ENCODE measurements at places on chromosomes 3 and 15.

DNA sequence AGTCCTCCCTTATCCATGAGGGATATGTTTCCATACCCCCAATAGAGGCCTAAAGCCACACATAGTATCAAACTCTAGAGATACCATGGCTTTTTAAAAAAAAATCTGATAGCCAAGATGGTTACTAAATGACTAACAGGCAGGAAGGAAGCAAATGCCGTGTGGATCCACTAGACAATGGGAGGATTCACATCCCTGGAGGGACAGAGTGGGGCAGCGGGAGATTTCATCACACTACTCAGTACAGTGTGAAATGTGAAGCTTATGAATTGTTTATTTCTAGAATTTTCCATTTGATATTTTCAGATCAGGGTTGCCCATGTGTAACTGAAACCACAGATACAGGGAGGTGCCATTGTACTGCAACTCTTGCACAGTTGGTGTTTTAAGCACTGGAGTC, 826.6 kb downstream of the SQOR start:
- DNase-seq: no peak

DNA sequence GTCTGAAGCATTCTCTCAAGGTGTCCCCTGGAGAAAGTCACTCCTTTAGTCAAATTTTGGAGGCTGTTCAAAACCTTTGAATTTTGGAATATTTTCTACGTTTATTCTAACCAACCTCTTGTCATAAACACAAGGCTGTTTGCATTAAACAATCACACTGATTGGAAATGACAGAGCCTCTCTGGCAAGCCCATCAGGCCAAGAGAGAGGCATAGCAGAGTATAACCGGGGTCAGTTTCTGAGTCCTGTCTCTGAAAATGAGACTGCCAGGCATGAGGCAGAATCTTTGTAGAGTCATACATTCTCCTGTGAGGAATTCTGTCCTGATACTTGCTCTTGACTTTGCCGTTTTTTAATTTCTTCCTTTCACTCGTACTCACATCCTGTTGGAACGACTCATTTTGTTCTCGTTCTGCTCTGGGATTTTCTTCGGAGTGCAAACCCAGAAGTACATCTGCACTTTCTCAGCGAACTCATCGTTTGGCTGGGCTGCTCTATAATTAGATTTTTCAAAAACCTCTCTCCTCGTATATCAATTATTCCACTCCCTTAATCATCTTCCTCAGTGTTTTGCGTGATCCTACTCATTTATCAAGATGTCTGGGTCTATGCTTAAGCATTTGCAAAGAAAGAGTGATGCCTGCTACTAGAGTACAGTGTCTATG, 114.2 kb downstream of the AGBL1 start:
- no peak for DNase-seq

DNA sequence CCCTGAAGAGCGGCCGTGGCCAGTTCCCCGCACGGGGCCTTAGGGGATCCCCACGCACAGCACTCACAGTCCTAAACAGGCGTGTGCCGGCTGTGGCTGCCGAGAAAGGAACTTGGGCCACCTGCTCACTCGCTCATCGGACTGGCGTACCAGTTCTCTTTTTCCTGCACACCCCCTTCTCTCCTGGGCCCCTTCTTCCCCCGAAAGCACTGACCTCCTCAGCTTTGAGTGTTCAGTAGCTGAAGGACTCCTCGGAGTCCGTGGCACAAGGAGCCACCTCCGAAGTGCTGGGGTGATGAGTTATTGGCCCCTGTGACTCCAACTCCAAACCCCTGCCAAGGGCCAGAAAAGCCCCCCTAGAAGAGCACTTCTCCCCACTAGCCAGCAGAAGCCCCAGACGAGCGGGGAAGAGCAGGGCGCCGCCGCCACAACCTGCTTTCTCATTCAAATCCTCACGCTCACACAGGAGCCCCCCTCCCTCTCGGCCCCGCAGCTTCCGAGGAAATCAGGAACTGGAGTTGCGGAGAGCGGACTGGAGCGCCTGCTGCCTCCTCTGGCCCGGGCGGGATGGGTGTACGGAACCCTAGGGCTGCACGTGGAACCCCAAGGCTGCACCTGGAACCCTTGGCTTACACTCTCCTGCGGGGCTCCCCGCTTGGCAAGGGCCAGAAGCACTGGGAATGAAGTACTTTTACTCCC, at the start of gene PLCH1:
TSS of gene PLCH1 (minus strand) at position 446 of the 699 bp plus-strand sequence. CDS start 40,847 bp downstream, outside the sequence.
- DNase-seq: peak; percentile 84

GRCh38 chr3:30502742-30503073, 103.7 kb upstream of the TGFBR2 start:
- no peak for DNase-seq

DNA sequence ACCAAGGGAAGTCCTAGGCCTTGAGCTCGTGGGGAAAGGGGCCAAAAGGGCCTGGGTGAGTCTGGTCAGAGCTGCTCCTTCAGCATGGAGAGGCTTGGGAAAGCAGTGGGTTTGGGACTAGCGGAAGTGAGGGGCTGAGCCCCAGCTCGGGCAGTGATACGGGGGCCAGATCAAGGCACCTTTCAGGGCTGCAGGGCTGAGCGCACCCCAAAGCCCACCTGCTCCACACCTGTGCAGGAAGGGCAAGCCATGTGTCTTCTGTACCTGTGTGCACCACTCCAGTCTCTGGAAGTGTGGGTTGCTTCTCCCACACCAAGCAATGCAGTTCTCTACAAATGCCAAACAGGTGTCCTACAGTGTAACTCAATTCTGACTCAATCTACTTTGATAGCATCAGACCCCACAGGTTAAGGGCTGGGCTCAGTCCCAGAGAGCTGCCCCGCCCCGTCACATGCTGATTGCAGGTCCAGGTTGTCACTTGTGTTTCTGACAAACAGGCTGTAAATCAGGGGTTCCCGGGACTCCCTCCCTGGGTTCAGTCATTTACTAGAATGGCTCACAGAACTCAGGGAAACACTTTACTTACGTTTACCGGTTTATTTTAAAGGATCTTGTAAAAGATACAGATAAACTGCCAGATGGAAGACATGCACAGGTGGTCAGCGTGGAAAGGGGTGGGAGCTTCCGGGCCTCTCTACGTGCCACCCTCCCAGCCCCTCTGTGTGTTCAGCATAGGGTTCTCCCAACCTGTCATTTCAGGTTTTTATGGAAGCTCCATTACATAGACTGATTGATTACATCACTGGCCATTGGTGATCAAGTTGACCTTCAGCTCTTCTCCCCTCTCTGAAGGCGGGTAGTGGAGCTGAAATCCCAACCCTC, 28.8 kb upstream of the KLF13 start:
- peak; percentile 56 for DNase-seq

DNA sequence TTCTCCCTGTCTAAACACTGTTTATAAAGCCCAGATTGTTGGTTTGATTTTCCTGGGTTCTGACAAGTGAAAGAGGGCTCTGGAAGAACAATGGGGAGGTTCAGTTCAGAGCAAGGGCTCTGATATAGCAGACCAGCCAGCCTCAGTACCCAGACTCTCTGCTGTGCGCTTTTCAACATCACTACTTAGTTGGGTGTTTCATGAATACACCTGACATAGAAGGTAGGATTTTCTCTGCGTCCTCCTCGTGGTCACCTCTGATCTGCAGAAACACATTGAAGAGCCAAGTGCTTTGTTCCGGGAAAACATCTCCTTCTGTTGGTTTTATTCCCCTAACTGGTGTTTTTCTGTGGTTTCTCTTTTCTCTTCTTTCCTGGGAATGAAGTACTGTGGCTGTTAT, 99.5 kb downstream of the EPHB1 start:
- DNase-seq: no peak

DNA sequence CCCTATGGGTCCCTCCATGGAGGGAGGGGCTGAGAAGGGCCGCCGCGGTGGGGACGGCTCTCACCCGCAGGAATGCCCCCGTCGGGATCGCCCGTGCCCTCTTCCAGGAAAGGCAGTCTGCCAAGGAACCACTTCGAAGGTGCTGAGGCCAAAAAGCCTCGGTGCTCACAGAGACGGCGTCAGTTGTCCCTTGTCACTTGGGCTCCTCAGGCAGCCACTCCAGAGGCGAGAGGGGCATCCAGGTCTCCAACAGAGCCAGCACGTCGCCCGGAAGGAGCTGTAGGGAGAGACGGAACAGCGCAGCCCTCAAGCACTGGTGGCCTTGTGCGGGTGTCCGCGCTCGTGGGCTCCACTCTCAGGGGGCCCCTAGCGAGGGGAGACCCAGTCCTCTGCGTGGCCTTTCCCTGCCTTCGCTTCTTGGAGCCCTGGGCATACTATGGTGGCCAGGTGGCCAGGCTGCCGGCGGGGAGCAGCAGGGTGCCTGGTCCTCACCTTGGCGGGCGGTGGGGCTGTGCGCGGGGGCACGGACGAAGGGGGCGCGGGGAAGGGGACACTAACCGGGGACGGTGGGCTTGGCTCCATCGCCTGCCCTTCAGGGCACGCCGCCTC, 994 bp downstream of the MESP1 start:
- no peak for DNase-seq

DNA sequence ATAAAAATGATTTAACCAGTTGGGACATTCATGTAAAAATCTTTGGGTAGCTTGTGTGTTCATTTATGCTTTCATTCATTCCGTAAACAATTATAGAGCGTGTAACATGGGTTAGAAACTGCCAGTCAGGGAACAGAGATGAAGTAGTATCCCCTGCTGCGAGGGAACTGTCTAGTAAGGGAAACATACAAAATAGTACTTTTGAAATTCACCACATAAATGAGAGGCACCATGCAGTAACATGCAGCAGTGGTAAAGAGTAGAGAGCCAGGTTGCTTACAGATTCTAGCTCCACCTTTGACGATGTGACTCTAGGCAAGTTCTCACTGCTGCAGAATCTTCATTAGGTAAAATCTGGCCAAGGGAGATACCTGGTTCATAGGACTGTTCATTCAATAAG, 938 bp downstream of the DZIP3 start:
- DNase-seq: no peak

DNA sequence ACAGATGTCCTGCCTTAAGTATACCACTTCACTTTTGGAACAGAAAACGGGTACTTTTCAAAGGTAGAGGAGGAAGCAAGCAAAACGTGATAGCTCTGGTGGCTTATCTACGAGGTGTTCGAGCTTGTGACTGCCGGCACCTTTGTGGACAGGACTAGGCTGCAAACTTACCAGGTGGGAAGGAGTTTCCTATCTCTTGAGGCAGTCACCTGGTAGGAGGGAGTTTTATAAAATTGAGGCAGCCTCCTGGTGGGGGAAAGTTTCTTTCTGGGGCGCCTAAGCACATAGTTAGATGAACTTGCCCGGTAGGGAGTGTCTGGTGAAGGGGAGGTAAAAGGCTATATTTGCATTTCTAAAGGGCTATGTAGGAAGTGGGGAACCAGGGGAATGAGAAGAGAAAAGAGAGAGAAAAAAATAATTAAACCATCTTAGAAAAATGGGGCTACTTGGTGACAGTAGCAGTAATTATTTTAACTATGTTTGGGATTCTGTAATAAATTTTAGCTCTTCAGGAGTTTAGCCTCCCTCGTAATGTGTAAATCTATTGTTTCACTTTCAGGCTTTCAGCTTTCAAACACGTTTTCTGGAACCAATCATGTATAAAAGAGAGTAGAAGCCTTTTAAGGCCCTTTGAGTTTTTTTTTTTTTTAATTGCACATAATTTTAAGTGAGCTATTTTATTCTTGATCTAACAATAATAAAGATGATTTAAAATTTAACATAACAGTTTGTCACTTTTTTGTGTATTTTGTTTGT, 131.0 kb downstream of the IL5RA start:
- no peak for DNase-seq

DNA sequence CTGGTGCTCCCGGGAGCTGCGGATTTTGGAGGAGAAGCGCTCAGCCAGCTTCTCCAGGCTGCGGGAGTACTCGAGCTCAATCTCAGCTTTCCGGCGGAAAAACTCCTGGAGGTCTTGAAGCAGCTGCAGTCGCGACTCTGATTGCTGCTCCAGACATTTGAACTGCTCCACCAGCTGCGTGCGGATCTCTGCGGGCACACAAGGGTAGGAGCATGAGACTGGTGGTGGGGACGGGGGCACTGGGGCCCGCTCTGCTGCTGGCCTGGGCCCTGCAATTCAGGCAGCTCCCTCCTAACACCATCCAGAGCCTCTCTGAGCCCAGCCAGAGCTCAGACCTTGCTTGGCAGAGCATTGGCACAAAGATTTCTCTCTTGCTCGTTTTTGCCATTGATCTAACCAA, 124.7 kb downstream of the SRGAP3 start:
- DNase-seq: no peak

DNA sequence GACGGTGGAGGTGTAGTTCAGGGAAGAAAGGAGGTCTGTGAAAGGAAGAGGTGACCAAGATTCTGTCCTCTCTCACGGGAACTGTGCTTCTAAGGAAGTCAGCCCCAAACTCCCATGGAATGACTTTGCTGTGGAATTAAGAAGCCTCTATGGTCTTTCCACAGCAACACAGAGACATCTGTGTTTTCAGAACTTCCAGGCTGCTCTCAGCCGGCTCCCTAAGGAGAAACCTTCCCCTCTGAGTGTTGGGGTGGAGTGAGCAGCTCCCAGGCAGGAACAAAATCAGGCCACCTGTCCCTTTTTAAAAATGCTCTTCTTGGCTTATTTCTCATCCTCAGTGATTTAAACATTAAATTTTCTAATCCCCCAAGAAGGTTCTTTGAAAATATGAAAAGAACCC, 53.3 kb upstream of the SNRK start:
- DNase-seq: no peak

DNA sequence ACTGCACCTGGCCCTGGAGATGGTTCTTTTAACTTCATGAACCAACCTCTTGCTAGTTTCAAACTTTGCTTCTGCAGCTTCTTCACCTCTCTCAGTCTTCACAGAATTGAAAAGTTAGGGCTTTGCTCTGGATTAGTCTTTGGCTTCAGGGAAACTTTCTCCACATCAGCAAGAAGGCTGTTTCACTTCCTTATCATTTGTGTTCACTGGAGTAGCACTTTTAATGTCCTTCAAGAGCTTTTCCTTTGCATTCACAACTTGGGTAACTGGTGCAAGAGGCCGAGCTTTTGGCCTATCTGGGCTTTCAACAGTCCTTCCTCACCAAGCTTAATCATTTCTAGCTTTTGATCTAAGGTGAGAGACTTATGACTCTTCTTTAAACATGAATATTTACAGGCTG, 15.7 kb upstream of the TM2D3 start:
- DNase-seq: no peak

DNA sequence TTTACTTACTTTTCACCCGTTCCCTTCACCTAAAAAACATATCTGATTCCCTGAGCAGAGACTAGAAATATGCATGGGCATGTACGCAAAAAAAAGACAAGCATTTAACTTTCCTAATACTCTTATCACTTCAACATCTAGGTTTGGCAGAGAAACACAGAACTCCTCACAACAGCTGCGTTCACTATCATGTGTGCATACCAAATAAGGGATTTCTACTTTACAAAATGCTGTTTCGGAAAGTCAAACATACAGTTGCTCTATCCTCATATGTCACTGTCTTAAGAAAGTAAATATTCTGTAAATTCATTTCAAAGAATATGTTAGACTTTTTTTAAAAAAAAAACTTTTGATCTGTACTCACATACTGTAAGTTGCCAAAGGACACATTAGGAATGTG, 65.1 kb upstream of the CBLB start:
- DNase-seq: no peak

DNA sequence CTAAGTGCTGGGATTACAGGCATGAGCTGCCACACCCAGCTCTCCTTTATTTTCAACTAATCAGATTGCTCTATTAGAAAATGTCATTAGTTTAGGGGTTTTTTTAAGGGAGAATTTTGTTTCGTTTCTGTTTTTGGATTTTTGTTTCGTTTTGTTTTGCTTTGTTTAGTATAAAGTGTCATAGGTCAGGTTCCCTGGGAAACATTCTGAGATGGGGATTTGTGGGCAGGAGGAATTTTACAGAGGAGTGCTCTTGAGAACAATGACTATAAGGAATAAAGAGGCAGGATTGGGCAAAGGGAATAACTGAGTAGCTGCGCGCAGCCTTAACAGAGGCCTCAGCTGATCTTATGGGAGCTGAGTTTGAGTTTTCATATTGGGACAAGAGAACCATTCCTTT, 86.8 kb upstream of the NR2F2 start:
- DNase-seq: no peak
